Islet precursor cell (in vitro differentiated cells): ENCODE measurements at places on chromosomes 11 and 22.

- DNase-seq, result no peak
Measured at GRCh38 chr11:133425245-133425644, 107.1 kb downstream of the OPCML start.

DNA sequence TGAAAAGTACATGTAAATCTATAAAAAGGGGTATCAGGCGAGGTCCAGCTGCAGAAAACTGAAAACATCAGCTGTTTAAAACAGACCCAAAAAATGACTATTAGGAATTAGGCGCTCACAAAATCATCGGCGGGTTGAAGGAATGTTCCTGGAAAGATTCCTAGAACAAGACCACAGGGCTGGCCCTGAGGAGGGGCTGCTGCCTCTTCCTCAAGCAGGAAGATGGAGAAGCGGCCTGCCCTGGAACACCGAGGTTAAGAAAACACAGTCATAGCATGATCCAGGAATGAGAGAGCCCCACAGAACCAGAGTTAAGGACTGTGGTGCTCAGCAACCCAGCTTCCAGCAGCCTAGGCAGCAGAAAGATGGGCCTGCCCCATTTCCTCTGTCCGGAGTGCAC, 78.4 kb downstream of the C11orf91 start:
- DNase-seq, result no peak

DNA sequence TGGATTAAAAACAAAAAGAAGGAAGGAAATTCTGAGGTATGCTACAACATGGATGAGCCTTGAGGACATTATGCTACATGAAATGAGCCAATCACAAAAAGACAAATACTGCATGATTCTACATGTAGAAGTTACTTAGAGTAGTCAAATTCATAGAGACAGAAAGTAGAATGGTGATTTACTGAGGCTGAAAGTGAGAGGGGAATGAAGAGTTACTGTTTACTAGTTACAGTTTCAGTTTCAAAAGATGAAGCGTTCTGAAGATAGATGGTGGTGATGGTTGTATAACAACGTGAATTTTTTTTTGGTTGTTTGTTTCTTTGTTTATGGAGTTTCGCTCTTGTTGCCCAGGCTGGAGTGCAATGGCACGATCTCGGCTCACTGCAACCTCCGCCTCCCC, 9.5 kb downstream of the OR5P2 start:
- no peak for DNase-seq

GRCh38 chr22:30244066-30244465, 2.5 kb downstream of the LIF start:
- no peak for DNase-seq

DNA sequence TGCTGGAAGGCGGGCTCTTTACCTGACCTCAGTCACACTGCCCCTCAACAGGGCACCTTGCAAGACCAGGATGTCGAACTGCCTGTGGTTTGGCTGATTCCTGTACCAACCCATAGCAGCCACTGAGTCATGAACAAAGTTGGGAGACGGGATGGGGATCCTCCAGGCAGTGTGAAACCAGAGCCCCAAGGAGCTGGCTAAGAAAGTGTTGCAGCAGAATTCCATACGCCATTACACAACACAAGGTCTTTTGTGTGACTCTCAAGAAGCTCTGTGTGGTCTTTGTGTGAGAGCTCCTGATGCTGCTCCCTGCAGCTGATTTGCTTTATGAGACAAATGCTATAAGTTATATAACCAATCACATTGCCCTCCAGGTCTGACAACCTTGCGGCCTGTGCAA, 617.7 kb downstream of the OPCML start:
- DNase-seq, result peak; percentile 66

DNA sequence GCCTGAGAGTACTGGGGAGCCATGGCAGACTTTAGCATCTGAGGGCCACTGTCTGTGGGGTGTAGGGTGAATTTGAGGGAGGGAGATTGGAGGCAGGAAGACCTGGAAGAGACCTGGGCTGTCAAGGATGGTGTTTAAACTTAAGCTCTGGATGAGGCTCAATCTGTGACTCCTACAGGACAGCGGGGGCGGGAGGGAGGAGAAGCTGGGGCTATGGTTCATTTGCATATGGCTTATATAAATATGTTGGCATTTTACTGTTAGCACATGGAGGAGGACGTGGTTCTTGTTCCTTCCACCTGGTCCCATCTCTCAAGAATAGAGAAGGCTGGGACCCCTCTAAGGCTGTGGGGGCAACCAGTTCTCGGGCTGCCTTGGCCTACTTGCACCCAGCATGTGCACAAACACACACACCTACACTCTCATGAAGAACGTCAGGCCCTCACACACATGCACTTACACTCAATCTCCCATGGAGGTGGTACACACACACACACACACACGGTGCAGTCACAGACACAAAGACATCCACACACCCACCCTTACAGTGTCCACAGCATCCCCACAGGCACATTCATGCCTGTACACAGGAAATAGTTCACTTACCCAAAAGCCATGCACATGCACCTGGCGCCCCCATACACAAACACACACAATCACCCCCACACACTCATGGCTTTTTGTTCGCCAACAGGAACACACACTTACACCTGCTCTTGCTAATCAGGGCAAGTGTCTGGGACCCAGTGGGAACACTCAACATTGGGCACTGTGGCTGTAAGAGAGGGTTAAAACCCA, 81.3 kb downstream of the PDE2A start:
- DNase-seq, result no peak

DNA sequence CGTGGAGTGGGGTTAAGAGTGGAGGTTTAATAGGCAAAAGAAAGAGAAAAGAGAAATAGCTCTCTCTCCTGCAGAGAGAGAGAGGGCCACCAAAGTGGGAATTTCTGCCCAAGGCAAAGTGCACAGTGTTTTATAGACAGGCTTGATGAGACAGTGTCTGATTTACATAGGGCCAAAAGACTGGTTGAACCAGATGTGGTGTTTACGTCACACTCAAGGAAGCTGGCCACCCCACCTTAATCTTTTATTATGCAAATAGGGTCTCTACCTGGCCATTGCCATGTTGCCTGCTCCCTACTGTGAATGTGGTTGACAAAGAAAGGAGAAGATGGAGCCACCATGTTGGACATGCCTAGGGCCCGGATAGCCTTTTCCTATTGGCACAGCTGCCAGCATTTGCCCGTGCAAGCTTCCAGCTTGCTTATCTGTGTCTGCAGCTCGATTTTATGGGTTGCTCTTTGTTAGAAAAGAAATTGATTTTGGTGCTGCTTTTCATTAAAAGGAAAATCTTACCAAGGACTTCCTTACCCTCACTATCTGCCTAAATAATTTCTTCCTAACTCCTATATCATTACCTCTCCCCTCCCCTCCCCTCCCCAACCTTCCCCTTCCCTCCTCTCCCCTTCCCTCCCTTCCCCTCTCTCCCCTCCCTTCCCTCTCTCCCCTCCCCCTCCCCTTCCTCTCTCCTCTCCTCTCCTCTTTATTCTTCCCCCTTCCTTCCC, 436.0 kb downstream of the NELL1 start:
- DNase-seq, result no peak

- DNase-seq, result no peak
Measured at GRCh38 chr11:9752091-9752490, 88.2 kb downstream of the SWAP70 start.
